Activated B cell treated with CpG ODN at 0.5 μM for 24 hours (primary cell): ENCODE measurements at places on chromosomes 2 and 18.

DNA sequence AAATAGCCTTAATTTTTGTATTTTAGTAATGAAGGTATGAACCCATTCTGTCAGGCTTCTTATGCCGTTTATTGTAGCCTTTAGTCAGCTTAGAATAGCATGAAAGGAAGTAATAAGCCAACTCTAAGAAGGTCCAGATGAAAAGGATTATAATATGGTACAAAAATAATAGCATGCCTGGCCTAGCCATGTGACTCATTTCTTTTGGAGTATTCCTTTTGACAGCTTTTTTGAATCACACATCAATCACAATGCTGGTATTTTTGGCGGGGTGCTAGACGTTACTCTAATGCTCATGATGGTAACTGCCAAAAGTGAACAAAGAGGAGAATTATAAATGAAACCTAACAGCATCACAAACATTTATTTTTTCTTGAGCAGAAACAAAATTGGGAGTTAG is 19.9 kb downstream of the FMNL2 start:
- no peak for DNase-seq

- DNase-seq, result no peak
These were observed 318.9 kb upstream of the ACVR2A start for GRCh38 chr2:147525819-147526489.

GRCh38 chr2:26054598-26055348 is 20.9 kb downstream of the RAB10 start:
- DNase-seq, result no peak

- DNase-seq, result no peak
These were observed 8.5 kb upstream of the ETAA1 start for GRCh38 chr2:67388680-67389079.

- no peak for DNase-seq
These were observed 202.2 kb upstream of the ST6GAL2 start for GRCh38 chr2:107088156-107088555.

GRCh38 chr2:67842375-67842959 is 220.3 kb downstream of the C1D start:
- no peak for DNase-seq

- DNase-seq, result no peak
These were observed 12.8 kb downstream of the B3GNT2 start for GRCh38 chr2:62208758-62209114.

- no peak for DNase-seq
These were observed 26.7 kb downstream of the LYPD6 start for GRCh38 chr2:149357058-149357457.

- no peak for DNase-seq
These were observed 45.6 kb downstream of the LMAN2L start for GRCh38 chr2:96694279-96694678.

DNA sequence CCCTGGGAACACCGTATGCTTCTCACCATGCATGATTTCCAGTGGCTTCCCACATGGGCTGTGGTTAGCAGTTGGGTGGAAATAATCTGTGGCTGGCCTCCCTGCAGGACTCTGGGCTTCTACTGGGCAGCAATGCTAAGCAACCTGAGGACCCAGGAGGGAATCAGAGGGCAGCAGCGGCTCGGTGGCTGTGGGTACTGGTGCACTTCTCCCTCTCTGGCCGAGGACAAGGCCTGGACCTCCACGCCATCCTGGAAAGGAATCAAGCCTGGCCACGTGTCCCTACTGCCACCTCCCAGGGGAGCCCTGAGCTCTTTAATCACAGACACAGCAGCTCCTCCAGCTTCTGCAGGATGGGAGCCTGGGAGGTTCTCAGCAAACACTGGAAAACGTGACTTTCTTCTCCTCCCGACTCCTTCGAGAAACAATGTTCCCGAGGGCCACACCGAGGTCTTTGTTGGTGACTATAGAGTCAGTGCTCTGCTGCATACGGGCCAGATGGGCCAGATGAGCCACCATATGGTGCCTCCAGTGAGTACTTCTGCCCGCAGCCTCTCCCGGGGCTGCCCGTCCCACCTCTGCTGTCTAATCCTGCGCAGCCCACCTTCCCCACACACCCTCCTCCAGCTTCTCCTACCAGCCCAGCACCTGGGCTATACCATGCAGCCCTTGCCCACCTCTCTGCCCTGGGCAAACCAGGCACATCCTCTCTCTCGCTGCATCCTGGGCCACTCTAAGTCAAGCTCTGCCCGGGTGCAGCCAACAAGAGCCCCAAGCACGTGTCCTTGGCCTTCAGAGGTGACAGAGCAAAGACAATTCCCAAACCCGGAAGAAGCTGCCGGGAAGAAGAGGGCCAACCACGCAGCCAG is 42.8 kb upstream of the OTOS start:
- DNase-seq, result no peak

- DNase-seq, result no peak
These were observed 107.1 kb downstream of the CDC42EP3 start for GRCh38 chr2:37564356-37564755.

DNA sequence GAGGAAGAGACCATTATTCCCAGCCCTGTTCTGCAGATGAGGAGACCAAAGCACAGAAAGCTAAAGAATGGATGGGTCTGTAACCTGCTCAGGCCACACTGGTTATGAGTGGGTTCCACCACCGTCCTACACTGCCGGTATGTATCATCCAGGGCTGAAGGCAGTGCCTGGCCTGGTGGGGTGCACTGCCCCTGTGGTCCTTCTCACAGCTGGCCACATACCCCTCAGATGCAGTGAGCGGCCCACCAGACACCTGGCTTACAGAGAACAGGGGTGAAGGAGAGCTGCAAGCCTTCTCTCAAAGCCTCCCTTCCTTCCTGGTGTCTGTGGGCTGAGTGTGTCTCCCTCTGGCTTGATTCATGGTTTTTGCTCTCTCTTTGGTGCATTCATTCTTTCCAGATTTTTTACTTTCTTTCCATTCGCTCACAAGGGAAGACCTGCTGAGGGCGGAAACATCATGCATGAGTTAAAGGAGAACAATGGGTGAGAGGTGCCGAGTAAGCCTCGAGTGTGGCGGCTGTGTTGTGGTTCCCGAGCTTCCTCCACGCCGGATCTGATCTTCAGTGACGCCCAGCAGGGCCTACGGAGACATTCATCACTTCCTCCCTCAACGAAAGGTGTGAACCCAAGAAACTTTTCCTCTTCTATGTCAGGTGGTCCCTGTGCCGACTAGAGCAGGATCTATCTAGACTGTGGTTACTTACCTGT is 62.1 kb upstream of the REL start:
- DNase-seq, result no peak

GRCh38 chr2:203631068-203631757 is 75.2 kb upstream of the CD28 start:
- DNase-seq, result no peak

DNA sequence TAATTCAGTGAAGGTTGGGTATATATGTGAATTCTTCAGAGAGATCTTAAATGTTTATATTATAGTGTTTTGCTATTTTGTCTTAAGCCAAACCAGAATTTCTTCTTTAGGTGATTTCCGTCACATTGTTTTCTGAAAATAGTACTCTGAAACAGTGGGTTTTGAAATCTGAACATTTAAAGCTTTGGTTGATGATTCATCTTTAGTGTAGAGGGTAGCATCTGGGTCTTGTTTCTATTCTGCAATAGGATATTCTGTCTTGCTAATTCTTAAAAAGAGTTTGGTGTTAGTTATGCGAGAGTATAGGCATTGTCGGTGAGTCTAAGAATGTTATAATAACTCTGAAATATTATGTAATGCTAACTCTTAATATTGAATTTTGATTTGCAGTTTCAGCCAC is 69.6 kb upstream of the FAM237A start:
- DNase-seq, result no peak

- DNase-seq, result no peak
These were observed 15.4 kb downstream of the ZNF516 start for GRCh38 chr18:76479351-76480238.

- no peak for DNase-seq
These were observed 892.5 kb upstream of the LRRTM1 start for GRCh38 chr2:81196933-81197628.

GRCh38 chr18:56999823-57000222 is 147.1 kb upstream of the BOD1L2 start:
- DNase-seq, result no peak

DNA sequence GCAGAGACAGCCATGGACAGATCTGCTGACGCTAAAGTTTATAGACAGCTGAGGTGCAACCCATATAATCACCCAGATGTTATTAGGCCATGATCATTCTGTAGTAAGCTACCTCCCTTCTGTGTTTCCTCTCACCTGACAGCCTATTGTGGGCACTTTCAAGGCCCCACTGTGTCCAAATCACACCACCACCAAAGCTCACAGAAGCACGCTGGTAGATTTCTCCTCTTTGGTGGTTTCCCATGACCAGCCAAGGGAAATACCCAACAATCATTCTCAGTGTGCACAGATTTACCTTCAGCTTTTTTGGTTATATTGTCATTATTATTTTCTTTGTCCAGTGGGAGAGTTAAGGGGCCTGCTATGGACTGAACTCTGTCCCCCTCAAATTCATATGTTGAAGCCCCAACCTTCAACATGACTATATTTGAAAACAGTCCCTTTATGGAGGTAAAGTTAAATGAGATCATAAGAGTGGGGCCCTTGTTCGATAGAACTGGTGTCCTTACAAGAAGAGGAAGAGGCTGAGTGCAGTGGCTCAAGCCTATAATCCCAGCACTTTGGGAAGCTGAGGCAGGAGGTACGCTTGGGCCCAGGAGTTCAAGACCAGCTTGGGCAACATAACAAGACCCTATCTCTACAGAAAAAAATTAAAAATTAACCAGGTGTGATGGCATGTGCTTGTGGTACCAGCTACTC is 74.0 kb upstream of the MSH6 start:
- no peak for DNase-seq
